ENCODE measurements at places on chromosomes 1 and 21.

DNA sequence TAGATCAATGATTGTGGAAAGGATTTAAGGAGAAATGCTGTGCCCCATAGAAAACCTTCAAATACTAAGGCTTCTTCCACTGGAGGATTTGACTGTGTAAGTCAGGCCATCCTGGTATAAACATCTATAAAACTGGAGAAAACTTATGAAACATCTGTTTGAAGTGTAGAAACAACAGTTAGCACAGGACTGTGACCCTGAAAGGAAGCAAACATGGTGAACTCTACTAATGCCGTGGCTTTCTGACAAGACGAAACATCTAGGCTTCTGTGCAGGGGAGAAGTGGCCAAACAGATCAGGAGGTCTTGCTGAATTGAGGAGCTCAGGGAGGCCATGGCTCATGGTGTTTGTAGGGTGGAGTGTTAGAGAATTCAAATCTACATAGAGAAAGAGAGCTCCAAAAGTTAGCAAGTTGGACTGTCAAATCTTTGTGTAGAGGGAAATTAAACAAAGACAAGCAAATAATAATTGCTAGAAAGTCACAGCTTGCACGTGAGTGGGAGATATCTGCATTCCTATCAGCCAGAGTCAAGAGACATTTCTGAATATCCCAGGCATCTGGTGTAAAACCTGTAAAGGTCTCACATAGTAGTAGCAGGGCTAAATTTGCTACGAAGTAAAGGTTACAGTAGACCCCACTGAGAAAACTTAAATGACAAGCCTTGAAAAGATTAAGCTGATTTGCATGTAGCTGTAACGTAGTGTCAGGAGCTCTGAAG is 566.8 kb upstream of the B3GALT2 start:
- no peak for DNase-seq

GRCh38 chr1:209775678-209776077 is 8.7 kb downstream of the C1orf74 start:
- no peak for DNase-seq

DNA sequence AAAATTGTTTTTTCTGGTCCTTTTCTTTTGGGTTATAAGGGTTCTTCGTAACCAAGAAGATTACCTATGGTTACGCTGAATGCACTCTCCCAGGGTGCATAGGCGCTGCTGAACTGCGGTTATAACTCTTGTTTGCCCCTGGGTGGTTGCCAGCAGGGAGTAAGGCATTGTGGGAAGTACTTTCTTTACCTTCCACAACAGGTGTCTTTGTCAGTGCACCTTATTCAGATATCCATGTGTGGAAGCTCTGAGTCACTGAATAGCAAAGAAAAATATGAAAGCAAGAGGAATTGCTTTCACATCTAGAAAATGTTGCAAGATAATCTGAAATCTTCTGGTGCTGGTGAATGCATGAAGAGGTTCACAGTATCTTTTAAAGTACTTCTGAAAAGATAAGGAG is 124.4 kb upstream of the CACYBP start:
- no peak for DNase-seq

DNA sequence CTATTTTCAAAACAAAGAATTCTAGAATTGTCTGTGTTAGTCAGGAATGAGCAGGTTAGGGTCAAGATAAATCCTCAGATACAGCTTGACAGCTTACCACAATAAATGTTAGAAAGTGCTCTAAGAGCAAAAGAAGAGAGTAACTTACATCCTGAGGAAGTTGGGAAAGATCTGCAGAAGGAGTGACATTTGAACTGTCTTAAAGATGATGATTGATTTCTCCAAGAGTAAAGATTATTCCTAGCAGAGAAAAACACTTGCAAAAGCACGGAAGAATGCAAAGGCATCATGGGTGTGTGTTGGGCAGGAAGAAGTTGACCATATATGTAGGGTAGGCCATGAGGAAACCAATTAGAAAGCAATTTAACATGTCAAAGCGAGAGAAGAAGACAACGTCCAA is 175.4 kb downstream of the LRRC7 start:
- no peak for DNase-seq

DNA sequence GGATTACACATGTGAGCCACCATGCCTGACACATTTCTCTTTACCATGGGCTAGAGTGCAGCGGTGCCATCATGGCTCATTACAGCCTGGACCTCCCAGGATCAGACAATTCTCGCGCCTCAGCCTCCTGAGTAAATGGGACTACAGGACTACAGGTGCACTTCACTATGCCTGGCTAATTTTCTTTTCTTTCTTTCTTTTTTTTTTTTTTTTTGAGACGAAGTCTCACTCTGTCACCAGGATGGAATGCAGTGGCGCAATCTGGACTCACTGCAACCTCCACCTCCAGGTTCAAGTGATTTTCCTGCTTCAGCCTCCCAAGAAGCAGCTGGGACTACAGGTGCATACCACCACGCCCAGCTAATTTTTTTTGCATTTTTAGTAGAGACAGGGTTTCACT is 14.8 kb upstream of the KIF1B start:
- no peak for DNase-seq

Data from activated CD4-positive, CD25-positive, alpha-beta regulatory T cell treated with anti-CD3 and anti-CD28 coated beads, Interleukin-2, amount 50 U/mL, for 72 hours (primary cell).